ENCODE measurements at places on chromosomes 6 and 20. TPM values are rescaled to one million over a fixed set of nuclear protein-coding genes. Genes with fewer than 3 reads are reported as not detected.

GRCh38 chr20:44526129-44526528 lies 4.3 kb upstream of the SERINC3 start:
- no peak for DNase-seq

DNA sequence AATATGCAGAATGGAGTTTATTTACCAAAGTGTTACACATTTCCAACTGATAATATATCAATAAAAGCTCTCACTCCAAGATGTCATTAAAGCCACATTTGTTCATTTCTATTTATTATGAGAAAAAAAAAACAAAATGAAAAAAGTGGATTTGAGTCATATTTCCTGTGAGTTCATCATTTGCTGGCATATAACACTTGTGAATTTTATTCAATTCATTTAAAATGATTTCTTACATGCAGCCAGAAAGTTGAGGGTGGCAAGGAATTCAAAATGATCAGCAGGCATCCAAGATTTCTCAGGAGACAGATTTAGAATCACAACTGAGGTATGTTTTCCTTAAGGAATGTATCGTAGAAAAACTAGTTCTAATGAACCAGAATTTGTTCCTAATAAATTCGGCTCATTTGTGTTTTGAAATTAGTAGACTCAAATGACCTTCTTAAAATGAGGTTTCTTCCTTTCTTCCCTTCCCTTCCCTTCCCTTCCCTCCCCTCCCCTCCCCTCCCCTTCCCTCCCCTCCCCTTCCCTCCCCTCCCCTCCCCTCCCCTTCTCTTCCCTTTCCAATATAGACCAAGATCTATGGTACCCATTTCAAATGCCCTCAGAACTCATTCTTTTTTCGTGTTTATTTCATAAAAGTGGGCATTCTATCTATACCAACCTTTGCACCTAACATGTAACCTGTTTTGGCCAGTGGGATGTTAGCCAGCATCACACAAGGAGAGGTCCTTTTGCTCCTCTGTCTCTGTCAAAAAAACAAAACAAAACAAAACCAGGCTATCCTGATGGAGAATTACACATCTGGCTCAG lies 357.9 kb upstream of the TSHZ2 start:
- DNase-seq, result no peak

DNA sequence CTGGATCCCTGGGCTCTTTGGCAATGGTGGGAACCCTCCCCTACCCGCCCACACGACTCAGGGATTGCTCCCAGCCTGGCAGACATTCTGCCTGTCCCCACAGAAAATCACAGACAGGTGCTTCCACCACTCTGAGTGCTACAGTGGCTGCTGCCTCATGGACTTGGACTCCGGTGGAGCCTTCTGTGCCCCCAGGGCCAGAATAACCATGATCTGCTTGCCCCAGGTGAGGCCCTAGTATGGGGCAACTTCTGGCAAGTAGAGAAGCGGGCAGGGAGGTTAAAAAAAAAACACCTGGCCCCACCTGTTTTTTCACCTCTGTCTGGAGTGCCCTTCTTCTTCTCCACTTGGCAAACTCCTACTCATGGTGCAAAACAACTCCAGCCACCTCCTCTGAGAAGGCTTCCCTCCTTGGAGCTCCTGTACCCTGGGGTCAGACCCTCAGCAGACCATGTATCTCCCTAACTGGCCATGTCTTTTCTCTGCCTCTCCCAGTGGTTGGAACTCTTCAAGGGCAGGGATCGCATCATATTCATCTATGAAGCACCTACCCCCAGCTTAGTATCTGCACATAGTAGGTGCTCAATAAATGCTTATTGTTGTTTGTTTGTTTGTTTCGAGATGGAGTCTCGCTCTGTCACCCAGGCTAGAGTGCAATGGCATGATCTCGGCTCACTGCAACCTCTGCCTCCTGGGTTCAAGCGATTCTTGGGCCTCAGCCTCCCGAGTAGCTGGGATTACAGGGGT lies 1.1 kb downstream of the CLPSL2 start:
- no peak for DNase-seq

- no peak for DNase-seq
Observed at GRCh38 chr6:6193221-6193745, 127.2 kb downstream of the F13A1 start.

DNA sequence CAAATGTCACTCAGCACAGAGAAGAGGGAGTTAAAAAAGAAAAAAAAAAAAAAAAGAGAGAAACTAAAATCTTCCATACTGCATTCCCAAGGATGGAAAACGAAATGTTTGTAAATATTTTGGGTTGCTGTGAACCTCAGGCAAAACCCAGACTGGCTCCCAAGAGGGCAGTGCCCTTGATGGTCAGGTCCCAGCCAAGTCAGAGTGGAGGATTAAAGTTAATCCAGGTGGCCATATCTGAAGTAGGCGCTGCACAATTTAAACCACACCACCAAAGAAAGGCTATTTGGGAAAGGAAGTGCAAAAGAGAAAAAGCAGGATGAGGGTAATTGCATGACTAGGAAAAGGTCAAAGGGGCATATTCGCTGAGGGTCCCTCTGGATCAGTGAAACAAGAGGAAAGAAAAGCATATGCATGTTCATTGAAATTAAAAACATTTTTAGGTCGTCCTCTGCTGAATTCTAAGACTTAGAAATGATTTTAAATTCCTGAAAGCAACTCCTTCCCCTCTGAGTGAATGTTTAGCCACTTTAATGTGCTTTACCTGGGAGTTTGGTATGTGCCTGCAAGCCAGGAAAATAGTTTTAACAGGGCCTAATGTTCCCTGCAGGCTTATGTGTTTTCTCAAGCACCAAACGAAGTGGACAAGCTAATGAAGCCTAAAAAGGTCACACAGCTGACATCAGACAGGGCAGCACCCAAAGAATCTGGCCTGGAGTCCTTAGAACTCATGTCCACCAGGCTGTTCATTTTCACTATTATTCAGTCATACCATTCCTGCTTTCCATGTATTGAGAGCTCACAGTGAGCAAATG lies 159.1 kb downstream of the HACE1 start:
- DNase-seq, result no peak

DNA sequence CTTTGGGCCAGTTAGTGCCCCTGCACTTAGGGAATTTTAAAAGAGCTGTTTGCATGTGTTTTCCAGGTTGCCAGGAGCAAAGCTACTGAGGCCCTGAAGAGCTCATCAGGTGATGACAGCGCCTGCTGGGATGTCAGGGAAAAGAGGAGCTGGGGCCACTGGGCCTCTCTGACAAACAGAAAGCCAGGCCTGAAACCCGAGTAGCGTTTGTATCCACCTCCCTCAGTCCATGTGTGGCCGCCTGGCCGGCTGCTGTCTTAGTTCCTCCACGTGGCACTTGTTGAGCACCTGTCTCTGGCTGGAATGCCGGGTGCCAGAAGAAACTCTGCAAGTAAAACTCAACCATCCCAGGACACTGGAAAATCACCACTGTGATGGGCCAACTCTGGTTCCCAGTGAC lies 601.2 kb downstream of the CDH26 start:
- DNase-seq, result no peak

DNA sequence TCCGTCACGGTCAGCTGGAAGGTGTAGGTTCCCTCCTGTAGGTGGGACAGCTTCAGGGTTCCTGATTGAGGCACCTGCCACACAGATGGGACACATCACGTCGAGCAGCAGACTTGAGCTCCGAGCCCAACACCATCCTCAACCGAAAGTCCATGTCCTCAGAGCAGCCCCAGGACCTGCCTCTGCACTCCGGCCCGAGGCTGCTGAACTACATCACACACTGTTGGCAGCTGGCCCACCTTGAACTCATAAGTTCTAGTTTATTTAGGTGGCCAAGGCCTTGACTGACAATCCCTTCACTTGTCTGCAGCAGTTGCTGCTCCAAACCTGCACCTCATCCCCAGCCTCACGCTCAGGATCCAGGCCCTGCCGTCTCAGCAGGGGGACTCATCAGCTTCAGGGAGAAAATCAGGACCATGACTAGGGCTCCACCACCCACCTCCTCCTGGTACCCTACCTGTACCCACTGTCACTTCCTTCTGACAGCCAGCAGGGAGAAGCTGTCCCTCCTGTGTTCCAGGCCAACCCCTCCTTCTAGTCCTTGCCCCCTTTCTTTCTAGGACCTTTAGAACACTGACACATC lies 21.0 kb downstream of the LRP11 start:
- DNase-seq, result no peak

DNA sequence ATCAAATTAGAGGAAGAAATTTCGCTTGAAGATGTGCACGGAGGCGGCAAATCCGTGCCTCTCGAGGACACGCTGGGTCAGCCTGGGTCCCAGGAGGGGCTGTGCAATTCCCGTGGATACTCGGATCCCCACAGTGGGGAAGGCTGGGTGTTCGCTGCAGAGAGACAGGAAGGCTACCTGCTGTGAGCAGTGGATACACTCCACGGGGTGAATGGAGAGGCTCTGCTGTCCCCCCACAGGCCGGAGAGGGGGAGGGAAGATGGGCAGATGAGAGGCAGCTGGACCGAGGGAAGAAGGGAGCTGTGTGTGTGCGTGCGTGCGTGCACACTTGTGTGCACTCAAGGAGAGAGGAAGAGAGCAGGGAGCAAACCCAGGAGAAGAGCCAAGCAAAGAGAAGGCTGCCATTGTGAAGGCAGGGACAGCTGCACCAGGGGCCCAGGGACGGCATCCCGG lies 57.3 kb downstream of the SULF2 start:
- DNase-seq, result peak; percentile 45

- no peak for DNase-seq
Observed at GRCh38 chr20:63656451-63656850, 1.7 kb upstream of the RTEL1 start.

GRCh38 chr20:47358672-47359529 lies 2.4 kb upstream of the ZMYND8 start:
- peak; percentile 92 for DNase-seq

DNA sequence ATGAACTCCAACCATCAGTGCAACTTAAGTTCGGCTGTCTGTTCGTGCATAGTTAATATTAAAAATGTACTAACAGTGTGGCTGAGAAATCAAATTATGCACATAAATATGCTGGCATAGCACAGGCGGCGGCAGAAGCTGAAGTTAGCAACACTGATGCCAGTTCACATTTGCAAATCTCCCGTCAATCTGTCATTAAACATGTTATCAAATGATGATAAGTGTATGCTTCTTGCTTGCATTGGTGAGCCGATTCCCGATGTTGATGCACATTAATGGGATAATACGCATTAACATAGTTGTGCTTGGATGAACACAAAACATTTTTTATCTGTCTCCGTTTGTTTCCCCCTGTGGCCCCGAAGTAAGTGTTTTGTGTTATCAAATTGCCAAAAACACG lies 309.4 kb downstream of the ZNF217 start:
- no peak for DNase-seq

DNA sequence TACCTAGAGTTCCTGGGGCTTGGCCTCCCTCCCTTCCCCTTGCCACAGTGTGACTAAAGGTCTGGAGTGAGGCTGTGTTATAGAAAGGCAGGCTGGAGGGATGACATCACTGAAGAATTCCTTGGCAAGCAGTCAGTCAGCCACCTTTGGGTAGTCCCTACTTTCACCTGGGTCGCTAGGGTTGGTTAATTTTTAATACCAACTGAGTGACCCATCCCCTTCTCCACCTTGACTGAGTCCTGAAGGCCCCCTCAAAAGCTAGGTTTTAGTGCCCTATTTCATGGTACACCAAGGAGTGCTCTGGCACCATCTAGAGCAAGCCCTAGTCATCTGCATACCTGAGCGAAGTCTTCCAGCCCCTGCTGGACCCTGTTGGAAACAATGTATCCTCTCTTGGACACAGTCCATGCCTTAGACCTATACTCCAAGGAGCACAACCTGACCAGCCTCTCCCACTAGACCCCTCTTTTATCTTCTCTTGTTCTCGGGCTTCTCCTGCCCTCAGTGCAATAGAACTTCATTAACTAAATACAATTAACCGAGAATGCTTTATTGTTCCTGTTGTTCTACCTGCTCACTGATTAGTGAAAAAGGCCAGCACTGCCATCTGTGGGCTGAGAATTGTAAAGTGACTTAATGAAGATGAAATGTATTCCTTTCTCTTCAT lies 44.6 kb downstream of the RIN2 start:
- no peak for DNase-seq

DNA sequence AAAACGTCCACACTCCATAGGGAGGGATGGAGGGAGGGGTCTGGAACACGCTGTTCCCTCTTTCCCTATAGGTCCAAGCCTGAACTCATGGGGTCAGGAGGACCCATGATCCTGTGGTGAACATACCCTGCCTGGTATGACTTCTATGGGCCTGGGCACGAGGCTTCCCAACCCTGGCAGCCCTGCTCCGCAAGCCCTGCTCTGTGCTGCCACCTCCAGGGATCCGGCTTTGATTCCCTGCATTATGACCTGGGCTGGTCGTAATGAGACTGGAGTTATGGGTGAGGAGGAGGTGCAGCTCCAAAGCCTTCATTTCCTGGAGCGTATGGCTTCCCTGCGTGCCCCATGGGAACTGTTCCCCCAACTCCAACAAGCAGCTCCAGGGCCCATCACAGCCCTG lies 54.9 kb downstream of the CDH22 start:
- no peak for DNase-seq

DNA sequence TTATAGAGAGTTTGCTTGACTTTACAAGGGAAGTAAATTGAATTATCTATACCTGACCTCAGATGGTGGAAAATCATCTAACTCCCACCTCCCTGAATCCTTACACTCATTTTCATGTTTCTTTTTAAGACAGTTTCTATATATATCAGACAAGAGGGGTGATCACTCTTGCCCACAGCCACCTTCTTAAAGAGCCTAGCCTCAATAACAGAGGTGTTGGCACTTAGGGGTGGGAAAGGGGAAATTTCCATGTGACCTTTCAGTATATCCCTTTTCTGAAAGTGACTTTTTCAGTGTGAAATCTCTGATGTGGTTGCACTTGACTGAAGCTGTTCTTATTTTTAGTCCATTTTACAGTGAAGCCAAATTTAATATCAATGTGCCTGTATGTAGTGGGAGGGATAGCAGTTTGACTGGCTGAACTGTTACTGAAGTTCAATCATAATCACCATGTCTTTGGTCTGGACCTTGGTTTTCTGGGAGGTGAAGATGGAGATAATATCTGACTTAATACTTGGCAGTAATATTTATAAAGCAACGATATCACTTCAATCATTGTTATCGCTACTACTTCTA lies 141.3 kb downstream of the MAP3K7 start:
- no peak for DNase-seq

PCMTD2 gene
- 28.6 TPM for total RNA-seq

KIF6 gene
- 0.83 TPM for total RNA-seq

IL17F gene
- total RNA-seq, result not detected

FAM162B gene
- 0.37 TPM for total RNA-seq
